ENCODE measurements at places on chromosomes 7 and 10.

GRCh38 chr7:137836113-137836509 is 10.7 kb downstream of the DGKI start:
- no peak for DNase-seq

- peak; percentile 44 for DNase-seq
Observed at GRCh38 chr10:90787393-90788198, 70.2 kb downstream of the HTR7 start.

GRCh38 chr7:106094780-106095179 is 17.3 kb downstream of the SYPL1 start:
- DNase-seq: no peak

- no peak for DNase-seq
Observed at GRCh38 chr10:31197886-31198285, 121.1 kb upstream of the ZEB1 start.

- DNase-seq: no peak
Observed at GRCh38 chr7:120221666-120222065, 51.3 kb upstream of the KCND2 start.

DNA sequence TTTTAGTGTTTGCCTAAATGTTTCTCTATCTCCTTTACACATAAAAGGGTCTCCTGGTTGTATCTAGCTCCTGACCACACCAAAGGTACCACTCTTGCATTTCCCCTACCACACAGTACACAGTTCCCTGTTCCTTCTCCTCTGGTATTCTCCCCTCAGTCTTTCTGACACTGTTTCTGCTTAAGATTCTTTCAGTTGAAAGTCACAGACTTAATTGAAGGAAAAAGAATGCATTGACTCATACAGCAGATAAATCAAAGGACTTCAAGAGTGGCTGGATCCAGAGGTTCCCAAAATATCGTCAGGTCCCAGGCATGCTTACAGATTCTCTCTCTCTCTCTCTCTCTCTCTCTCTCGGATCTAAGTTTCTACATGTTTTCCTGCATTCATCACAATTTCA is 185.6 kb upstream of the LRGUK start:
- peak; percentile 69 for DNase-seq

DNA sequence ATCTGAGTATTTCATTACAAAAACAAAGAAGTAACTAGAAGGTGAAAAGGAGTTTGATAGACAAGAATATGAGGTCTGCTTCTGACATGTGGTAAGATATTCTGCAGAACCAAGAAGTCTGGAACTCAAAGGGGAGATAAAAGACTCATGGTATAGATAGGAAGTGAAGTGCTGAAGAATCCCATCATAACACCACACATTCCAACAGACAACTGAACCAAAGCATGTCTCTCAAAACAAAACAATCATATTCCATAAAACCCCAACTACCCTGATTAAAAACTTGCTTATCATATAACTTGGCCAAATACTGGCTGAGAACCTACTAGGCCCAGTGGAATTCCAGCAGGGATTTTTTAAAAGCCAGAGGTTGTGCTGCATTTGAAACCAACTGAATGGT is 178.7 kb downstream of the JAZF1 start:
- DNase-seq: peak; percentile 47

DNA sequence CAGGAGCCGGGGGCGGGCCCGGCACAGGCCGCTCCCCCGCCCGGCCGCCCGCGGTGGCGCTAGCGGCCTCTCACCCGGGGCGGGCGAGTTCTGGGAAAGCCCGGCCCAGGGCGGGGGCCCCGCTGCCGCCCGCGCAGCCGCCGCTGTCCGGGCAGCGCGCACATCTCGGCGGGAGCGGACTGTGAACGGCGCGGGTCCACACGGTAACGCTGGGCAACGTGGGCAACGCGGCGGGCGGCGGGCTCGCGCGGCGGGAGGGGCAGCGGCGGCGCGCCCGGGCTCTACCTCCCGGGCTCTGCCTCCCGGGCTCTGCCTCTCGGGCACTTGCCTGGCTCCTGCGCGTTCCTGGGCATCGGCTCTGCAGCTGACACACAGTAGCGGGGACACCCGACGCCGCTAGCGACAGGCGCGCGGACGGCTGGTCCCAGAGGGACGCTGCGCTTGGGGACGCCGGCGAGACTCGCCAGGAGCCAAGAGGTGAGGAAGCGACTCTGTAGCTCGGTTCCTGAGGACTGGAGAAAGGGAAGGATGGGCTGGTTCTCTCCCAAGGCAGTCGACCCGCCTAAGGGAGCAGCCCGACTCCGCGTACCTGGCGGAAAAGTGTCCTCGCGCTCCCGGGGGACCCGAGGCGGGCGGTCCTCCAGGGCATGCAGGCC is at the start of gene PLCE1:
Gene PLCE1, plus strand, starts transcription at position 150 of the 656 bp plus-strand sequence. CDS start 37,116 bp downstream, outside the sequence.
- no peak for DNase-seq

- DNase-seq: no peak
Observed at GRCh38 chr7:151117565-151117964, 31.3 kb downstream of the AGAP3 start.

DNA sequence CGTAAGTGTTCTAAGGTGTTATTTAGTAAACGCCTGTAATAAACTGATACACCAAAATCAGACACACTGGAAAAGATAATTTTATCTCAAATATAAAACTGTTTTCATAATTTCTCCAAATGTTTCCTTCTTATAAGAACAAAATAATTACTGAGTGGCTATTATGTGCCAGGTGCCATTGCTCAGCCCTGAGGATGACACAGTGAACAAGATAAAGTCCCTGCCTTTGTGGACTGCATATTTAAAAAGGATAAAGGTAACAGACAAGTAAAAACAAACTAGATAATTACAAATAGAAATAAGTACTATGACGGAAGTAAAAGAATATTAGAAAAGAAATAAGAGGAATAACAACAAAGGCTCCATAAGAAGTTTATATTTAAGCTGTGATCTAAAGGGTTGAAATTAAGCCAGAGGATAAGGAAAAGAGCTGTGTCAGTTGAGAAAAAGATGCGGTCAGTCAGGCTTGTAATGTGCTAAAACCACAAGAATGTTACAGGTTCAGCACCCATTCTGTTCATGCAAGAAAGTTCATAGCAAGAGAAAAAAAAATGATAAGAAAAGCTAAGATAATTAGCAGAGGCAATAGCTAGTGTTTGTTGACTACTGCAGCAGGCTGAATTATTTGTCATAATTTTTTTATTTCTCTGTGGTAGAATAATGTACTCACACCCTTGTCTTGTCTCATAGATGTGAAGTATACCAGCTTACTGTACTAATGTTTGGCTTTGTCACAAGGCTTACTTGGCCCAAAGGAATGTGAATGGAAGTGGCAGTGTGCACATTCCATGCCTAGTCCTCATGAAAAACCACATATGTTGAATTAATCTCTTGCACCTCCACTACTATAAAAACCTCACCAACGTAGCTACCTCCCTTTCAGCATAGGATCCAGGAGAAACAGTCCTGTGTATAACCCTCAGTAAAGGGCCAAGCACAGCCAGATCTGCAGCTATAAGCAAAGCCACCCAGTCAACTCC is 75.1 kb downstream of the CRPPA start:
- peak; percentile 69 for DNase-seq

- DNase-seq: no peak
Observed at GRCh38 chr7:140053812-140054539, 8.8 kb downstream of the PARP12 start.

DNA sequence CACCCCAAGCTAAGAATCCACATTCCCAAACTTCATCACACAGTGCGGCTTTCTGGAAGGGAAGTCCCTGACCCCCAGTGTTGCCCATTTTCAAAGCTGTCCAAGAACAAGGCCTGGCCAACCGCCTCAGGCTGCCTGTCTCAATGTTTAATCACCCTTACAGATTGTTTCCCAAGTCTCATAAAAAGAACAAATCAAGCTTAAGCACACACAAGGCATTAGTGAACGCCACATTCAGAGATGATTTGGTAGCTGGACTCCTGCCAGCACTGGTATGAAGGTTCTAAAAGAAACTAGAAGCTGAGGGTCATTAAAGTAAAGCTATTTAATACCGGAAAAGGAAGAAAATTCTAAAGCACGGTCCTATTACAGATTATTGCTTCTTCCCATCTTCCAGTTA is 35.6 kb downstream of the C10orf90 start:
- DNase-seq: peak; percentile 3

DNA sequence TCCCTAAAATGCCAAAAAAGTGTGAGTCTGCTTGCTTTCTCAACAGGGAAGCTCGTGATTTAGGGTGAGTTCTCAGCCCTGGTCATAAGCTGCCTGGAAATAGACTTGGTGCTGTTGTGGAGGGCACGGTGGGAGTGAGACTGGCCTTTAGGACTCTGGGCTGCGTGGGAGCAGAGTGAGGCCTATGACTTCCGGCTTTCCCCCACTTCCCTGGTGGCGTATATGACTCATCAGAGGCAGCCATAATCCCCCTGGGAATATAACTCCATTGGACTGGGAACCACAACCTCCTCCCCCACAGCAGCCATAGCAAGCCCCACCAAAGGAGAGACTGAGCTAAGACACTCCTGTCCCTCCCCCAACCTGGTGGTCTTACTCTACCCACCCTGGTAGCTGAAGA is 95.0 kb downstream of the PON1 start:
- DNase-seq: no peak

DNA sequence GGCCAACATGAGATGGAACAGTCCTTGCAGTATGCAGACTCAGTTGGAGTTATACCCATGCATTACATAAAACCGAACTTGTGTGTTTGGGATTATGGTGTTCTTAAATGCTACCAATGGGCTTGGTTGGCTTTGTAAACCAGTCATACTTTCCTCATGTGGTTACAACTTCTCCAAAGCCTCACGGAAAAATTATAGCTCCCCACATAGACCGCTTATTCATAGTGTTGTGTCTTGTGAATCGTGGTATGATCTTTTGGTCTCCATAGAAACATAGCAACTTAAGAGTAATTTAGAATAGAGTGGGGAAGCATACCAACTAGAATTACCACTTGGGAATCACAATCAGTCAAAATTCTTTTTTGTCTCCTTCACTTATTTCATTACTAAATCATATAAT is 112.3 kb upstream of the FZD1 start:
- no peak for DNase-seq

DNA sequence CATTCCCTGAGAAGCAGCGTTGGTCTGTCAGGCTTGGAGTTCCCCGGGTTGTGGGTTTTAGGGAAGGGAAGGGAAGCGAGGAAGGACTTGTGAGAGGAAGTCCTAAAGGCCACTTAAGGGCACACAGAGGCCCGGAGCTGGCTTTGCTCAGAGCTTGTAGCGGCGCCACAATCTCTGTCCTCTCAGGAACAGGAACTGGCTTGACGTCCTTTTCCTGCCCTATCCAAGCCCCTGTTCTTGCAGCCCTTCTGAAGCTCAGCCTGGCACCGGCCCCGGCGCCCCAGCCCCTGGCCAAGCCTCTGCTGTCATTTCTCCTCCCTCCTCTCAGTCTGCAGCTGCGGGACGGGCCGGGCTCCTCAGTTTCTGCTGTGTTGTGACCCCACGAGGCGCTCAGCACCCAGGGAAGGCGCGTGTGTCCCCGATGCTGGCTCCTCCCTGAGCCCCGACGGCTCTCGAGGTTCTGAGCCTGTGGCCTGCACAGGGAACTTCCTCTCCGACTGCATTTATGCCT is at the start of gene GIMAP8:
Gene GIMAP8, plus strand, starts transcription at position 140 of the 511 bp plus-strand sequence. CDS start 16,069 bp downstream, outside the sequence.
- no peak for DNase-seq

- DNase-seq: peak; percentile 26
Observed at GRCh38 chr7:98252425-98253054, 508 bp upstream of the TECPR1 start.

GRCh38 chr7:33101906-33102305 is 7.3 kb downstream of the RP9 start:
- DNase-seq: peak; percentile 19

DNA sequence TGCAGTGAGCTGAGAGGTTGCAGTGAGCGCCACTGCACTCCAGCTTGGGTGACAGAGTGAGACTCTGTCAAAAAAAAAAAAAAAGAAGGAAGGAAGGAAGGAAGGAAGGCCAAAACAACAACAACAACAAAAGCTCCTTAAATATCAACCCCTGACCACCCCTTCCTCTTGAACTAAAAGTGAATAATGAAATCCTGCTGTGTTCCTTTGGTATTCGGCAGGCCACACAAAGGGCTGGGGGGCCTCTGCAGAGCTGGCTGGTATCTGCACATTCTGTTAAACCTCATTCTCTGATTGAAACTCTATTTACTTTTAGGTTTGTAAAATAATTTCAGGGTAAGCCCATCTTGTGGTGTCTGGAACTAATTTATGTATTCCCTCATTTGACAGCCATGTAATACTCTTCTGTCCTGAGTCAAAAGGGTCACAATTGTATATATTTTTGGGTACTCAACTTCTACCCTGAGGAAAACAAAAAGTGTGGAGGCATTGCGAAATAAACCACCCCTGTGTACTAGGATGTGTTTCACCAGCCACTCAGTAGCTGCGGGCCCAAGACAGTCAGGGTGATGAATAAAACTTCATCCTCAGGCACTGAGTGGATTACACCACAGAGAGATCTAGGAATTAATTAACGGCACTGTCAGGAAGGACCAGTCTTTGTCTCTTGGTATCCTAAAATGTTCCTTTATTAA is 446.4 kb upstream of the PFKP start:
- no peak for DNase-seq

DNA sequence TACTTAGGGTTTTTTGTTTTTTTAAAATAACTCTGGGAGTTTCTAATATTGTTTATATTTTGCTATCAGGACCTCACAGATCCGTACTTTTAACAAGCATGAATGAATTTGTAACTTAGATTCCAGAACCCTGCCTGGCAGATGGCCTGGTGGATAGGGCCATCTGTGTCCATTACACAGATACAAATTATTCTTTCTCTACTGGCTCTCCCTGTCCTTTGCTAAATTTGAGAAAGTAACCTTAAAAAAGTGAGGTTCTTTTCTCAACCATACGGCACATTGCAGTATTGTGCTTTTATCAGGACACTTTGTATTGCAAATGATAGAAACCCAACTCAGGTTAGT is 26.6 kb downstream of the LCOR start:
- peak; percentile 66 for DNase-seq

- peak; percentile 91 for DNase-seq
Observed at GRCh38 chr7:131157530-131158243, 170.0 kb upstream of the MKLN1 start.

- no peak for DNase-seq
Observed at GRCh38 chr7:79512261-79512660, 58.8 kb upstream of the MAGI2 start.

Data from fibroblast of villous mesenchyme (primary cell).